Activated CD4-positive, alpha-beta memory T cell treated with anti-CD3 and anti-CD28 coated beads, Interleukin-2, amount 10 ng/mL, durations not matched to agents 7 days and 5 days (primary cell): ENCODE measurements at places on chromosomes 5 and 9.

DNA sequence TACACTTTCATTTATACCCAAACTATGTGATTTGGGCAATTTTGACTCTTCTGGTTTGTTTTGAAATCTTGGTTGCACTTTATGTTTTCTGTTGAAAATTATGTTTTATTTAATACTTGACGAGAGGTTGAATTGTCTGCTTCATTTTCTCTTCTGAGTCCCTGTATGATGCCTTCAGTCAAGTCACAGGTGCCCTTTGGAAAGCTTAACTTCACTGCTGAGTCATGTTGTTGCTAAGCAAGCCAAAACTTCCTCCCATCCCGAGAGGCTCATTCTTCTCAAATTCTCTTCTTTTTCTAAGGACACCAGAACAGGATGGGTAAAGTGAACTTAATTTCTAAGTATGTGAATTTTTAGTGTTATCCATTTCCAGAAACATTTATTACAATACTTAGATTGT, 455.3 kb upstream of the PTGER4 start:
- peak overlapping the region; percentile 76 for H3K27ac ChIP-seq
- H3K36me3 ChIP-seq: peaks cover 23% of the 10 kb centered on the region
- H3K4me1 ChIP-seq: peaks cover 44% of the 10 kb centered on the region

GRCh38 chr5:207599-207998, 10.4 kb downstream of the CCDC127 start:
- H3K4me1 ChIP-seq: peaks cover 5% of the 10 kb centered on the region
- H3K27ac ChIP-seq: no peak overlapping the region
- peaks cover 27% of the 10 kb centered on the region for H3K36me3 ChIP-seq
- no peak for DNase-seq
- no peaks in the 10 kb centered on the region for H3K27me3 ChIP-seq

- peak within 1 kb of the TSS; percentile 36 for H3K4me3 ChIP-seq
- no peak within 1 kb of the TSS for H3K27ac ChIP-seq
- no peaks in the 10 kb centered on the region for H3K36me3 ChIP-seq
- no peak for DNase-seq
Observed at GRCh38 chr9:111038331-111039230, at the start of gene LPAR1. TSS of gene LPAR1 (minus strand) at chr9:111038470. CDS start at chr9:110972117, 66,353 bp downstream.

DNA sequence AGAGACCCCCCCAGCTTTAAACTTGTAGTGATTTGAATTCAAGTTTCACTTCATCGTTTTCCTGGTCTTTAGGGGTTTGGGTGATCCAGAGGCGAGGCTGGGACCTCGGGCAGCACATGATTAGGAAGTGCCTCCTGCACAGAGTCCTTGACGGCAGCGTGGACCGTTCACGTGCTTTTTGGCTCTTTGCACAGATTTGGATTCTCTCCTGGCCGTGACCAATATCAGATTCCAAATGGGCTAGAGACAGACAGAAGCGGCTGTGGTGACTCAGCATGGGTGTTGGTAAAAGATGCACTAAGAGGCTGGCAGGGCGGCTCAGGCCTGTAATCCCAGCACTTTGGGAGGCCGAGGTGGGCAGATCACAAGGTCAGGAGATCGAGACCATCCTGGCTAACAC, 117.2 kb upstream of the CACNA1B start:
- no peak overlapping the region for H3K4me3 ChIP-seq
- H3K27me3 ChIP-seq: no peaks in the 10 kb centered on the region
- peaks cover 55% of the 10 kb centered on the region for H3K4me1 ChIP-seq
- peaks cover 81% of the 10 kb centered on the region for H3K36me3 ChIP-seq
- H3K27ac ChIP-seq: peak overlapping the region; percentile 68
- DNase-seq: no peak

GRCh38 chr5:154470947-154471870, 6.8 kb downstream of the HAND1 start:
- peaks cover 24% of the 10 kb centered on the region for H3K4me1 ChIP-seq
- DNase-seq: no peak
- peaks cover 68% of the 10 kb centered on the region for H3K27me3 ChIP-seq
- peaks cover 2% of the 10 kb centered on the region for H3K36me3 ChIP-seq
- H3K4me3 ChIP-seq: no peak overlapping the region

DNA sequence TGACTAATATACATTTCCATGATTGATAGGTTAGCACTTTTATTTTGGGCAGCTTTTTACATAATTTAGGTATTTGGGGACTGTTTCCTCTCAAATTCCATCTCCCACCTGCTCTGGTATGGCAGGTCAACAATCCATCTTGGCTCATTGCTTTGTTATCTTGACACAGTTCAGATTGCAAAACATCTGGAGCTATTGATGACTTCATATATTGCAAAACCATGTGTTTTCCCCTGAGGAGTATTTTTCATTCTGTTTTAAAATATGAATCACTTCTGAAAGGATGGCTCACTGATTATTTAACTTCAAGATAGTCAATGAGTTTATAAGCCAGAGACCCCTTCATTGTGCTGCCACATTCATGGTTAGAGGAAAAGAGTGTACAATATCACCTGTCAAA, 1206.0 kb upstream of the C9orf72 start:
- no peak overlapping the region for H3K4me3 ChIP-seq
- H3K27ac ChIP-seq: no peak overlapping the region
- no peaks in the 10 kb centered on the region for H3K4me1 ChIP-seq

DNA sequence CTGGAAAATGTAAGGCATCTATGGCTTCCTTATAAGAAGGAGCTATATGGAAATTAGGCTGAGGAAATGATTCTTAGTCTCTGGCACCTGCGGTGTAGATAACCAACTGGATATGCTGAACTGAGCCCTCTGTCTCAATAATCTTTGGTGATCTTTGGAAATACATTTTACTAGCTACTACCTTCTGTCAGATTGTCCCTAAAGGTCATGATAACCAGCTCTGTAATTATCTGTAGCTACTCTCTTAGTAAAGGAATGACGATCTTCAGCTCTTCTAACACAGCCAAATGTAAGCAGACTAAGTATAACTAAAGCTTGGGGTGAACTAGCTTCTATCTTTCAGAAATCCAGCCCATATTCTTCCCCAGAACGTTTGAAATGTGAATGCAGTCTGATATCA, 124.9 kb upstream of the GRHPR start:
- H3K4me1 ChIP-seq: peaks cover 55% of the 10 kb centered on the region
- no peak overlapping the region for H3K27ac ChIP-seq
- H3K36me3 ChIP-seq: peaks cover 32% of the 10 kb centered on the region
- no peaks in the 10 kb centered on the region for H3K27me3 ChIP-seq
- no peak overlapping the region for H3K4me3 ChIP-seq
- no peak for DNase-seq

DNA sequence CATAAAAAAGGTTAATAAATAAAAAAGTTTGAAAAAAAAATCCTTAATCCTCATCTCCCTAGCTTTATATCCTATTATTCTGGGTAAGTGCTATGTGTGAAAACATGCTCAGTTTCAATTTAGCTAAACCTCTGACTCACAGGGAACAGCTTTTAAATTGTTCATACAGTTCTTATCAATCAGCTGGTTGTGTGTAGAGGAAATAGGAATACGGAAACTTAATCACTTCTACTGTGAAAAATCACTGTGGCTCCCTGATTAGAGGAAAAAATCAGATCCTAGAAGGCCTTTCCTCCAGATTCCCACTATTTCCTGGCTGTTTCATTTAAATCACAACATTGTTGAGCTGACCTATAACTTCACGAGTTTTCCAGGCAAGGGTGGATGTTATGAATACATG, 120.5 kb downstream of the MARCHF3 start:
- no peaks in the 10 kb centered on the region for H3K4me1 ChIP-seq
- H3K36me3 ChIP-seq: peaks cover 9% of the 10 kb centered on the region
- H3K27ac ChIP-seq: no peak overlapping the region

GRCh38 chr5:41087461-41087860, 16.3 kb upstream of the MROH2B start:
- H3K36me3 ChIP-seq: no peaks in the 10 kb centered on the region
- H3K27ac ChIP-seq: no peak overlapping the region
- no peak for DNase-seq
- no peaks in the 10 kb centered on the region for H3K27me3 ChIP-seq
- H3K4me1 ChIP-seq: no peaks in the 10 kb centered on the region
- no peak overlapping the region for H3K4me3 ChIP-seq

DNA sequence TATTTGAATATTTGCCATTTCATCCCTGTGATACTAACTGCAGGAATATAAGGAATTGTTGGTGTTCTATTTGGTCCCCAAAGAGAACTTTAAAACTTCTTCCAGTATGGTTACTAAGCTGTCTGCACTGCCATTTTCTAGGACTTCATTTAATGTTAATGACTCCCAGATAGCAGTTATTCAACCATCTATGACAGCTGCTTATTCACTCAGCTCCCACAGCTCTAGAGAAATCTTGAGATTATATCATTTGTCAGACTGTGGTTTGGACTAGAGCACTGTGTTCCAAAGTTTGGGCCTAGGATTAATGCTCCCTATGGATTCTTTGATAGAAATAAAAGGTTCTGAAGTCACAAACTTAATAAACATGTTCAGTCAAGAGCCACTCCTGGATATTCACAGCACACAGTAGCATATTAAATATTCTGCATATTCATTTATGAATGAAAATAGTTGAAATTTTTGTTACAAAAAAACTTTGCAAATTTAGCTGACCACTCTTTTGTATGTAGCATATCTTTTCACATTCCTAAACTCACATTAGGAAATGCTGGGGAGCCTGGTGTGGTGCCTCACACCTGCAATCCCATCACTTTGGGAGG, 173.7 kb downstream of the NFIB start:
- DNase-seq: no peak
- H3K27me3 ChIP-seq: no peaks in the 10 kb centered on the region
- no peak overlapping the region for H3K27ac ChIP-seq

DNA sequence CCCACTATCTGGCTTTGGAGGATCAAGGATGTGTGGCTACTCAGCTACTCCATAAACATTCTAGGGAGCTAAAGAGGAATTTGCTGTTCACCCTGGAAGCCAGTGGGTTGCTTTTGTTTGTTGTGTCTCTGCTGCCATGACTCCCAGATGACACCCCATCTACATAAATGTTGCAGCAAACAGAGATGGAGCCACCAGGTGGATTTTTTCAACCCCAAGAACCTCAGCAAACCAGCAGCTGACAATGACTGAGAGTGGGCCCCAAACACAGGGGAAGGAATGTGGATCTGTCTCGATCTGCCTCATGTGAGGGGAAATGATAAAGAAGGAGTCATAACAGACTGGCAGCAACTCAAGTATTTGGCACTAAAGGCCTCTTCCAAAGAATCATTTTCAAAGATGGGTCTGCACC, 132.7 kb upstream of the TNC start:
- H3K4me1 ChIP-seq: no peaks in the 10 kb centered on the region
- H3K4me3 ChIP-seq: no peak overlapping the region
- H3K27ac ChIP-seq: no peak overlapping the region

- H3K27ac ChIP-seq: no peak overlapping the region
- no peaks in the 10 kb centered on the region for H3K27me3 ChIP-seq
- DNase-seq: no peak
- no peaks in the 10 kb centered on the region for H3K4me1 ChIP-seq
Observed at GRCh38 chr9:105973951-105974351, 279.6 kb downstream of the TMEM38B start.

GRCh38 chr5:158462349-158463114, 603.6 kb upstream of the CLINT1 start:
- no peaks in the 10 kb centered on the region for H3K27me3 ChIP-seq
- no peaks in the 10 kb centered on the region for H3K4me1 ChIP-seq
- no peak overlapping the region for H3K4me3 ChIP-seq

GRCh38 chr5:32331217-32331934, 18.6 kb upstream of the MTMR12 start:
- peaks cover 2% of the 10 kb centered on the region for H3K4me1 ChIP-seq
- no peak overlapping the region for H3K27ac ChIP-seq
- H3K36me3 ChIP-seq: no peaks in the 10 kb centered on the region
- DNase-seq: no peak

- H3K36me3 ChIP-seq: no peaks in the 10 kb centered on the region
- H3K27me3 ChIP-seq: no peaks in the 10 kb centered on the region
- no peaks in the 10 kb centered on the region for H3K4me1 ChIP-seq
- no peak overlapping the region for H3K27ac ChIP-seq
- no peak overlapping the region for H3K4me3 ChIP-seq
- no peak for DNase-seq
Observed at GRCh38 chr9:108149326-108149725, 659.8 kb upstream of the KLF4 start.

DNA sequence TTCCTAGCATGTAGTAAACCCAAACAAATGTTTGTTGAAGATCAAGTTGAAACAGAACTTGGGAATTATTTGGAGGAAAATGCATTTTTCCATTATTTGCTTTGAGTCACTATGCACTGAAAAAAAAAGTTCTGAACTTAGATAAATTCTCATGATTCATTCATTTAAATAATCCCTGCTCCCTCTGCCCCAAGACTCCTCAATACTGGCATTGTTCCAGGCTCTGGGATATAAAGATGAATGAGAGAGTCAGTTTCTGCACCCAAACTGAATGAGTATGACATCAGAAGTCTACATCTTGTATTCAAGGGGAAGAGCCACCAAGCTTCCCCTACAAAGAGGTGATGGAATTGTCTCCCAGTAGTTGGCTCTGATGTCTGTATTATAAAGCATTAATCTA, 123.9 kb downstream of the SEC61B start:
- peaks cover 17% of the 10 kb centered on the region for H3K27me3 ChIP-seq
- H3K36me3 ChIP-seq: no peaks in the 10 kb centered on the region
- H3K4me1 ChIP-seq: no peaks in the 10 kb centered on the region
- DNase-seq: no peak

DNA sequence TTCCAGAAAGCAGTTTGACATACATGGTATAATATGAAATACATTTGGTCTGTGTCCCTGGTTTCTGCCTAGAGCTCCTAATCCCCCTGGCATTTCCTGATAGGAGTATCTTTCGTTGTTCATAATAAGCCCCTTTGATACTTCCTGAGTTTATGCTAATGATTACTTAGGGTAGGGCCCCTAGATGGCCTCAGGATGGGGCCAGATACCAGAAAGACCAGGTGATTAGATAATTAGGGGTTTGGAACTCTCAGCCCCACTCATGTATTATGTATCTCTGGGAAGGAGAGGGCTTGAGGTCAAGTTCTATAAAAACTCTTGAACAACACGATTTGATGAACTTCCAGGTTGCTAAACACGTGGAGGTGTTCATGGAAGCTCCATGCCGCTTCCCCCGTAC, 163.3 kb upstream of the ZNF608 start:
- H3K36me3 ChIP-seq: no peaks in the 10 kb centered on the region
- DNase-seq: no peak
- H3K27ac ChIP-seq: no peak overlapping the region
- no peaks in the 10 kb centered on the region for H3K27me3 ChIP-seq
- H3K4me3 ChIP-seq: no peak overlapping the region
- H3K4me1 ChIP-seq: no peaks in the 10 kb centered on the region
